Neural progenitor cell (in vitro differentiated cells): ENCODE measurements at places on chromosomes 11 and 22.
A peak's percentile ranks its signal among the peaks of the same experiment; 100 is the strongest.

GRCh38 chr11:69004411-69005182, 8.4 kb downstream of the MRGPRF start:
- DNase-seq = no peak

DNA sequence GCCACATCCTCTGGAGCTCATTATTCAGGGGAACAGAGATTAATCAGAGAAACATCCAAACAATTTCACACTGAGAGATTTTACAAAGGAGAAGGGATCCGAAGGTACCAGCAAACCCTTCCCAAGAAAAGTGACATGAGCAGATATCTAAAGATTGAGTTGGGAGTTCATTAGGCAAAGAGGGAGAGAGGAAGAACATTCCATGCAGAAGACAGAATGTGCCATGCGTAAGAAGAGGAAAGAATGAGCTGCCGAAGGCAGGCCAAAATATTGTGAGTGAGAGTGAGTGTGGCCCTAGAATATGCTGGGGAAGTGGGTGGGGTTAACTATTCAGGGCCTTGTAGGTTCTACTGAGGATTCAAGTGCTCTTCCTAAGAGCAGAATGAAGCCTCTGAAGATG, 50.0 kb upstream of the LYVE1 start:
- DNase-seq = no peak

DNA sequence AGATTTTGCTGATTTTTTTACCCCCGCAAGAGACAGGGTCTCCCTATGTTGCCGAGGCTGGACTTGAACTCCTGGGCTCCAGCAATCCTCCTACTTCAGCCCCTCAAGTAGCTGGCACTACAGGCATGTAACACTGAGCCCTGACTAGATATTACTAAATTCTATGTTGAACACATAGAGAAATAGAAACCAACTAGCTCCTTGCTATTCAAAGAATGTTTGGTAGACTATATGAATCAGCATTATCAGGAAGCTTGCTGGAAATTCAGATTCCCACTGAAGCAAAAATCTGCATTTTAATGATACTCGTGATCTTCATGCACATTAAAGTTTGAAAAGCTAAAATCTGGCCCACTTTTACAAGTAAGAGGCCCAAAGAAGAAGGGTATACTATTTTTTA, 11.9 kb downstream of the TMEM41B start:
- DNase-seq = no peak

GRCh38 chr22:41596776-41597634, 7.4 kb upstream of the PMM1 start:
- DNase-seq = peak; percentile 69

GRCh38 chr11:76850815-76851214, 9.9 kb upstream of the ACER3 start:
- no peak for DNase-seq

- no peak for DNase-seq
Observed at GRCh38 chr11:3614742-3615171, 27.0 kb downstream of the ART5 start.

DNA sequence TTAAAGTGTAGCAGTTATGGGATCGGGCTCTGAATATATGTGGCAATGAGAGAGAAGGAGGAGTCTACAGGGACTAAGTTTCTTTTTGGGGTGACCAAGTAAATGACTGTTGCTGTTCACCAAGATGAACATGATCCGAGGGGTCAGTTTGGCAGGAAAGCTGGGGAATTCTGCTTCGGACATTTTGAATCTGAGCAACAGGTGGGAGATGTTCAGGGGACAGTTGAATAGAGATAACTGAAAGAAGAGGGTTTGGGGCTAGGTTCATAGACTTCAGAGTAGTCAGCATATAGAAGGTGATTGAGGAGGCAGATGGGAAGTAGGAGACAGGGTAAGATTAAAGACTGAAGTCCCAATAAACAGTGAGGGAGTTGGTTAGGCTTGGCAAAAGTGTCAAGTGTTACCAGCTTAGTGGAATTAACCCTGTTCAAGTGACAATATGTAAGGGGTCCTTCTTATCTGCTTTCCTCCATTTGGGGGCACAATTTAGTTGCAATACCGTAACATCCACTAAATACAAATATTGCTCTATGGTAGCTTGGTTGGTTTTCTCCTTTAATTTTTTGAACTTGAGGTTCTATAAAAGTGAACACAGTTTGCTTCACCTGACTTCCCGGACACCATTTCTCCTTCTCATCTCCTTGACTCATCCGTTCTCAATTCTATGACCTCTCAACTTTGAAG, 2.9 kb upstream of the ENTHD1 start:
- DNase-seq = no peak

DNA sequence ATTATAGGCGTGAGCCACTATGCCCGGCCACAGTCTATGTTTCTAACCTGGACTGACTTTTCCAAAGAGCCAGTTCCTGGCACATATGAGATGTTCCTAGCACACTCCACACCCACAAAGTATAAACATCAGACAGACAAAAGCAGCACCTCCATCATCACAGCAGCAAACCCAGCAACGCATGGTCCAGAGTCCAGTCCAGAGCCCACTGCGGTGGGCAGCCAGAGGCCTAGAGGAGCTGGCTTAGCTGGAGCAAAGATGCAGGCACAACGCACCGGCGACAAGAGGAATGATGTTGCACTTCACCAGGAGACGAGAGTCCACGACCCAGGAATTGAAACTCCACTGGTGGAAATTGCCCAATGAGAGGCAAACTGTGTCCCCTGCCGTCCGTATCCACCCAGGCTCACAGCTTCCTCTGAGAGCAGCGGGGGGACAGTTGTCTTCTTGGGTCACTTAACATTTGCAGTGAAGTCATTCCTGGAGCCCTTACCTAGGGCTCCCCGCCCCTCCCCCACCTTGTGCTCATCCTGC, 36.6 kb downstream of the RPS6KA4 start:
- DNase-seq = no peak

DNA sequence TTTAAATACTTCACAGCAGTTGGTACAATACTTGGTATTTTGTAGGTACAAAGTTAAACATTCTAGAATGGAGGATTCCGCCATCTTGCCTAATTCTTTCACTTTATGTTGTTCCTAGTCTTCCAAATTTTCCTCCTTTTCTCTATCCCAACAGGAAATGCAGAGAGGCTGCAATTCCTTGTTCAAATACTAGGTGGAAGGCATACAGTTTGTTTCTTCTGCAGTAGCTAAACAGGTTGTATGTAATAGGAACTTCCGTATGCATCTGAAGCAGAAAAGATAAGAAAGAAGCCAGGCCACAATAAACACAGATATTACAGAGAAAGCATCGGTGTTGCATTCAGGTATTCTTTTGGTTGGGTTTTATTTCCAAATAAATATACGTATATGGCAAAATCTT, 186.4 kb upstream of the MTMR2 start:
- DNase-seq = no peak

GRCh38 chr22:20169253-20169822, 18.5 kb upstream of the CCDC188 start:
- no peak for DNase-seq

- DNase-seq = no peak
Observed at GRCh38 chr11:2088746-2089535, 50.2 kb downstream of the IGF2 start.

GRCh38 chr22:41906822-41907221, 8.1 kb downstream of the SHISA8 start:
- no peak for DNase-seq

GRCh38 chr11:76558891-76559290, 111.7 kb downstream of the LRRC32 start:
- no peak for DNase-seq

DNA sequence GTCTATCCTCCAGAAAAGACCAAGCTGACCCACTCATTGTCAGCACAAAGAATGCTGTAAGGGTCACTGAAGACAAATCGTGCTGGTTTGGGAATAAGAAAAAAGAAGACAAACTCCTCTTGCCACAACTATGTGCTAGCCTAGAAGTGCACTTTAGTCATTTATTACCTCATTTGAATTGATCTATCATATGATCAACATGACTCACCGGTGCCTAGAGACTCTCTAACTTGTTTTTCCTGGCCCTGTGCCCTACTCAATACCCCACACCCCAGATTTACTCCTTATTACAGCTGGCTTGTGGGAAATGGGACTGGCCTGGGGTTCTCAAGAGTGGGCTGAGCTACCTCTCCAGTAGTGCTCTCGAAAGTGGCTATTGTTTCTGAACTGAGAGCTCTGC, 35.9 kb upstream of the HORMAD2 start:
- DNase-seq = no peak

DNA sequence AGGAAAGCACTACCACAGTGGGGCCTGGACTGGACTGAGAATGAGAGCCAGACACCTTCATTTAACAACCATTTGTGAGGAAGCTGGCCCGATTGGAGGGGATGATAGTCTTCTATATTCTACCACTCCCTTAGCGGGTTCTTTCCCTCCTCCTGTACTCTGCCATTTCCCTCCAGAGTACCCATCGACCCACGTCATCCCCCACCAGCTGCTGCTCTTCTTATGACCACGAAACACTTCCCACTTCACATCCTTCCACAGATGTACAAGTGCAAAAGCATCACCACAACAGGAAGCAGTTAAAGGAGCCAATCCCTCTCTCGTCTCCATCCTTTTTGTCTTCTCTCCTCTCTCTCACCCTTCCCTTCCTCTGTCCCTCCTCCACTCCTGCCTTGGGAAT, 18.0 kb upstream of the UBASH3B start:
- DNase-seq = no peak

- DNase-seq = peak; percentile 94
Observed at GRCh38 chr22:33921525-33922348, 1.5 kb upstream of the LARGE1 start.

GRCh38 chr22:32801537-32802236, at the start of gene TIMP3:
TSS of gene TIMP3 (plus strand) at chr22:32801705. CDS start at chr22:32802002, 297 bp downstream.
- peak; percentile 92 for DNase-seq

DNA sequence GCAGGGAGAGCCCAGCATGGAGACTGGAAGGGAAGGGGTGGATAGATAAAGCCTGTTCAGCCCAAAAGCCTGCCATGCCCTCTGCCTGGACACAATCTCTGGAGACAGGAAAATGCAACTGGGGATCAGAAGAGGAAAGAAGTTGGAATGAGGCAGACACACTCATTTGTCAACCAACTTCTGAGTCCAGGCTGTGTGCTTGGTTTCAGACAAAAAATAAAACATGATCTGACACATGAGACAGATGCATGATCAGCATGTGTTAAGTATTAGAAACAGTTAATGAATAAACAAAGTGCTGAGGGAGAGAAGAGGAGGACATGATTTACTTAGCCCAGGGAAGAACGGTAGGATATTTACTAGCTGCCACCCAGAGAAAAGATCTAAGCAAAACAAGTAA, 839 bp downstream of the LRRN4CL start:
- no peak for DNase-seq

GRCh38 chr11:110797453-110797852, 85.2 kb upstream of the ARHGAP20 start:
- no peak for DNase-seq

DNA sequence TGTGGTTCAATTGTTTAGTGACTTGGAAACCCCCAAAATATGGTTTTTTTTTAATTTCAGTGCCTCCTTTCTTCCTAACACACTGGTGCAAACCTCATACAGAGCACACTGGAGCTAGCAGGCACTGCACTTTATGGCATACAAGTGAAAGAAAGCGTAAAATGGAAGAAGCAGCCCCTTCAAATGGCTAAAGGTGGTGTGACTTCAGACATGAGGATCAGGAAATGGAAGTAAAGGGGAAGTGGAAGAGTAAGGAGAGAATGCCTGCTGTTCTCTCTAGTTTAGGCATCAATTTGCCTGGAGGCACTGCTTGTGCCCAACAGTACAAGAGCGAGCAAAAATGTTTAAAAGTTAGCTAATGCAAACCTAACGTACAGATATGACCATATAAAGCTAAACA, 5.7 kb downstream of the RSF1 start:
- DNase-seq = no peak

- no peak for DNase-seq
Observed at GRCh38 chr22:24697621-24698082, 76.9 kb downstream of the PIWIL3 start.

- DNase-seq = peak; percentile 79
Observed at GRCh38 chr11:78420255-78420764, 2.7 kb upstream of the GAB2 start.

DNA sequence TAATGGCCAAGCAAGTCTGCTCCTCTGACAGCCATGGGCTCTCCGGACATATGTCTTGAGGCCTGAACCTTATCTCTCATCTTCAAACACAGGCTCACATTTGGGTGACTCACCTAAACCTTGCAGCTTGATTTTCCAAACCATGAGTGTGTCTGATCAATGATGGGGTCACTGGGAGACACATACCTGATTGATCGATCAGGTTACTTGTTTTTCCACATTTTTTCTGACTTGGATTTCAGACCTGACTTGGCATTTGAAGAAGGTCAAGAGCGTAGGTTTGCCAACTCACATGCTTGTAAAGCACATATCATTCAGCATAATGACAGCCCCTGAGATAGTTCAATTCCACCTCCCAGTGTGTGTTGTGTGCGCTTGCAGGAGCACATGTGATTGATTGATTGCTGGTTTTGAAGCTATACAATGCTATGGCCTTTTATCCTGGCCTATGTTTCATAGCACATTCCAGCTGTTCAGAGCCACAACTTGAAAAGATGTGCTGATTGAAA, 116.7 kb upstream of the KIRREL3 start:
- no peak for DNase-seq

DNA sequence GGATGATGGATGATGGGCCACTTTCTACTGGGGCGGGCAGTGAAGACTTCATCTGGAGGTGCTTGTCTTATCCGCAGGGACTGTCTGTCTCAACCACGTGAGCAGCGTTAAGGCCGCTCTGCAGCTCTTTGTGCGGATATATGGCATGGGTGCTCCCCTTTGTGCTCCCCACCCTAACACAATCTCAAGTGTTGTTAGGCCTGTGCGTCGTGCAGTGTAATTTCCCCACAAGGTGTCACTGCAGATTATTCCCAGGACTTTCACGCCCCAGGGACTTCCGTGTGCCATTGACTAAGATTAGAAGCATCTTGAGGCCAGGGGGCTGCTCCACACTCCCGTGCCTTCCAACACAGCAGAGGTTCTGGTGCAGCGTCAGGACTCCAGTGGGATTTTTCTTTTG, 65.3 kb downstream of the TBC1D22A start:
- no peak for DNase-seq

DNA sequence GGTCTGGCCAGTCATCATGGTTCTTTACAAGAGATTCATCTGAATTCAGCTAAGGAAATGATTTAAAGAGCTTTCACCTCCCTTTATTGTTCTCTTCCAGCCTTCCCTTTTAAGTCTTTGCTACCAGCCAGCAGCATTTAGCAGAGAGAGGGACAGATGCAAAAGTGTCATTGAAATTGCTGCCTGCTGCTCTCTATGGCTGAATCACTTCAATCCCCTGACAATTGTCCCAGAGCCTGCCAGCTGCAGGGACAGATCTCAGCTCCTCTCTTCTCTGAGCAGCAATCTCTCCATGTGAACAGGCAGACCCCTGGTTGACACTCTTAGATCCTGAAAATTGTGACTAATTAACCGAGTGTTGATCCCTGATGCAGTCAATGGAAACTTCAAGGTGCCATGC, 816.9 kb upstream of the CCDC90B start:
- peak; percentile 87 for DNase-seq

DNA sequence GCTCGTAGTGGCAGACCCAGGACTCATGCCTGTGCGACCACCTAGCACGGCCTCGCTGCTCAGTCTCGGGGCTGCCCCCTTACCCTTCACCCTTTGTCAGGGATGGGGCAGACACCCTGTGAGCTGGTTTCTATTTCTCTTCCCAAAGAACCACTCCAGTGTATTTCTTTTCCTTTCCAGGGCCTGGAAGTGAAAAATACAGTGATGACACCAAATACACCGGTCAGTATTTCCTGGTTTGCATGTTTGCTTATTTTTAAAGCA, 13.7 kb downstream of the TMEM121B start:
- no peak for DNase-seq
